Lung microvascular endothelial cell (primary cell): ENCODE measurements at places on chromosomes 12 and 14.
A peak's percentile ranks its signal among the peaks of the same experiment; 100 is the strongest.

GRCh38 chr14:101909371-101910096, 54.8 kb upstream of the DYNC1H1 start:
- DNase-seq: no peak

GRCh38 chr12:107580750-107581618, 104.6 kb upstream of the PWP1 start:
- peak; percentile 10 for DNase-seq

DNA sequence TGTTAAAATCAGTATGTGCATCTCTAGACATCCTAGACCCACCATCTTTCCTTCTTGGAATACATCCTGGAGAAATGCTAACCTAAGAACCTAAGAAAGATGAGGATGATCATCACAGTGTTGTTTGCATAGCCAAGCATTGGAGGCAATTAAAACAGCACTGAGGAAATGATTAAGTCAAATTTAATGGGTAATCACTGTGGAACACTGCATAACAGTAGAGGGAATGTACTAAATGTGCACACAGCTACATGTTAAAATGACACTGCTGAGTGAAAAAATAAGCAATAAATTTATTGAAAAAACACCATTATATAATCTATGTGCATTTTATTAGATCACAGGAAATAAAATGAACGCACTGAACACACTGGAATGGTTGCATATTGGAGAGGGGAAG, 987.1 kb upstream of the SEL1L start:
- DNase-seq: no peak

GRCh38 chr14:34713681-34714319, 593 bp downstream of the CFL2 start:
- peak; percentile 68 for DNase-seq

DNA sequence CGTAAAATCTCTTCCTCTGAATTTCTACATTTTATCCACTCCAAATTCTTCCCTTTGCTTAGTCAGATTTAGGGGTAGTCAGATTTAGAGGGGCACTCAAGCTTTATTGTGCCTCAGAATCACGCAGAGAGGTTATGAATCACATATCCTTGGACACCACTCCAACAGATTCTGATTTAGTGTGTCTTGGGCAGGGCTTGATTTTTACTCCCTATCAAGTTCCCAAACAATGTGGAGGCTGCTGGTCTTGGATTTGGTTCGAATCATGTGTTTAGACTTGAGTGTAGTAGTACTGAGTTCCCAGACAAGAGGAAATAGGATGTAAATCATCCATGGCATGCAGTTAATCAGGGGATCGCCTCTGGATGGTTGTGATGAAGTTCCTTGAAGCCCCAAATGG, 298.1 kb upstream of the CLEC14A start:
- no peak for DNase-seq

GRCh38 chr12:22874151-22874550, 249.2 kb downstream of the ETNK1 start:
- no peak for DNase-seq

GRCh38 chr12:106192659-106193393, 54.1 kb upstream of the NUAK1 start:
- no peak for DNase-seq

- DNase-seq: no peak
These were observed 4.9 kb downstream of the ATP5MC2 start for GRCh38 chr12:53670971-53671370.

DNA sequence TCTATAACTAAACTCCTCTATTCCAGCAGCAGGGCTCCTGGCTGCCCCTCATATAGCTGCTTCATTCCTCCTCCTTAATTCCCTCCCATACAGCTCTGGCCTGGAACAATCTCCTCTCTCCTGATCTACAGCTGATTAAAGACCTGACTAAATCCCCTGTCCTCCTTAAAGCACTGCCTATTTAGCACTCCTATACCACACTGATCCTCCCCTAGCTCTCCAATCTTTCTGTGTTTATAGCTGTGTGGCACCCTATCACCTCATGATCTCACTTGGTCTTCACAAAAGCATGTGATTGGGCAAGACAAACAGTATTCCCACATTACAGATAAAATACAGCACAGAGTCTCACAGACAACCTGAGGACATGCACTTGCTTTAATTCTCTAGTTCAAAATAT, 17.4 kb downstream of the FMNL3 start:
- no peak for DNase-seq

DNA sequence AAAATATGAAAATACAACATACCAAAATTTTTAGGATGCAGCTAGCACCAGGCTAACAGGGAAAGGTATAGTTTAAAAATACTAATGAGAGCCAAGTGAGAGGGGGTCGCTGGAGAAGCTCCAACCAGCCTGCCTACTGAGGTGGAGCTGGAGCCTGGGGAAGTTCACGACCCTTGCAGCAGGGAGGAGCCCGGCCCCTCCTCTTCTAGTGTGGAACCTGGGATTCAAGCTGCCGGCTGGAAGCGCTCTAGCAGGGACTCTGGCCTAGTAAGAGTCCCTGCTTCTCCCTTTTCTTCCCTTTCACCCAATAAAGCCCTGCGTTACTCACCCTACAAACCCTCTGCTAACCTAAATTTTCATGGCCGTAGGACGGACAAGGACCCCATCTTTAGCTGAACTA, 5.0 kb upstream of the KCNK13 start:
- no peak for DNase-seq

- no peak for DNase-seq
These were observed 15.5 kb downstream of the CDCA4 start for GRCh38 chr14:105005329-105005928.

DNA sequence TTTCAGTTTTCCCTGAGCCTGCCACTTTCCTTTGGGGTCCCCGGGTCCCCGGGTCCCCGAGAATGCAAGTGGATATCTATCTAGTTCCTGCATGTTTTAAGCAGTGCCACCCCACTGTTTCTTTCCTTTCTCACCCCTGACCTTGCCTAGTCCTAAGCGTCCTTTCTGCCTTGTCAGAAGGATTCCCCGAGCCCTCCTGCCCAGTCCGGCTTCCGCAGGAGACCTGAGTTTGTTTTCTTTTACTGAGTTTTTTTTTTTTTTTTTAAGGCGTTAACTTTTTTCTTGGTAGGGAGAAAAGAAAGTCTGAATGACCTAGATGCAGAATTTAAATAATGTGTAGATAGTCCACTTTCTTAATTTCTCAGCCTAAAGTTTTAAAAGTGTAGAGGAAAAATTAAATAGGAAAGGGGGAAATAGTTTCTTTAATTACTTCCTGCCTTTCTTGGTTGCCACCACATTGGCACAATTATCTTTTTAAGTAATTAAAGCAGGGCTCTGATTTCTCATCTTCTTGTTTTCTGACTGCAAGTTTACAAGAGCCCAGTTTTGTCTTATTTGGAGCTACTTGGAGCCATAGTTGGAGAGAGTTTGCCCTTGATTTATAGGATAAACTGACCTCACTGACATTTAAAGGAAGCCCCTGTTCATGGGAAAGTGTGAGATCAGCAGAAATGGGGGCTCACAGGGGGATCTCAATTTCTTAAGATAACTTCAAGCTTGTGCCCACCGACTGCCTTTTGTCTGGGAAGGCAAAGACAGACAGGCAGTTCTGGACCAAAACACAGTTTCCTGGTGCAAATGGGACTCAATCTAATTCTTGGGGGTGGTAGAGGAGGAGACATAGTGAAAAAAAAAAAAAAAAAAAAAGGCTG, 2.9 kb downstream of the PAX9 start:
- no peak for DNase-seq

DNA sequence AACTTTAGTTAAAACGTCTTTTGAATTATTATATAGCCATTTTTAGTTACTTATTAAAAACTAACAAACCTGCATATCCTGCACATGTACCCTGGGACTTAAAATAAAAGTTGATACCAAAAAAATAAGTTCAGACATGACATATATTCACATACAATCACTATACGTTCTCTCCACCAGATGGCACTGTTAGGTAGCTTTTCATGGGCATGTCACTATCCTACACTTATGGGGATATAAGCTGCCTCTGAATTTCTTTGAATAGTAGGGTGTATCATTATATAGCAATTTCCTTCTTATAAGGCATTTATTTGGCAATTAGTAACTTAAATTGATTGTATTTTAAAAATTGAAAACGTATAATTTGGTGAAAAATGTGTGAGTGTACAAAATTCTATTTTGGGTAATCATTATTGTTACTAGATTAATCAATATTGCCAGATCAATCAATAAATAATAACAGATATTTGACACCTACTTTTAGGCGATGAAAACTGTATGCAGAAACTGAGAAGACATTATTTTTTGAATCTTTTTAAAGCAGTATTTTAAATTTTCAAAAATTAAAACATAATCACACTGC, 31.8 kb upstream of the OR10A7 start:
- peak; percentile 85 for DNase-seq

- no peak for DNase-seq
These were observed 19.4 kb downstream of the KRT85 start for GRCh38 chr12:52347551-52348510.

DNA sequence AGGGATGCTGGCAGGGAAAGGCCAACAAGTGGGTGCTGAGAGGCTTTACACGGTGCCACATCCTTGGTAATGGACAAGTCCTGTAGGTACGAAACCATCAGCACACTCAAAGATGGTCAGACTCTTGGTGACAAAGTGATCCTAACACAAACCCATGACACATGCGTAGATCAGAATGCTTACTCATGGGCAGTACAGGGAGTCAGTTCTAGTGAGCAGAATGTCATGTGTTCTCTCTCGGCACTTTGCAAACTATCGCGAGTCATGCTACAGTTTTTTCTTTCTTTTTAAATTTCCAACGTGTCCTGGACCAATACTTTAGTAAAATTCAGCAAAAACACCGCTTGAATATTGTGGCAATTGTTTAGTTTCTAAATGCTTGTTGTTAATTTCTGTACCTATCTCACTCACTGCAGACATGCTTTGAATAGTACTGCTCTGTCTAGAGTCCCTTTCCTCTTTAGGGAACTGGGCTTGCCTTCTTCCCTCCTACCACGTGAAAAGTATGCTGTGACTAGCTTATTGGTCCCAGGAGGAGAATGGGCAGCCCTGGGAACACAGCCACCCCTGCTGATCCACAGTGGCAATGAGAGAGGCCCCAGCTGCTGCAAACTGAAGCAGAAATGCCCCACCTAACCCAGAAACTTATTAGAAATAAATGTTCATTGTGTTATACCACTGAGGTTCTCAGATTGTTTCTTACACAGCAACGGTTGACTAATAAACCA, 62.4 kb downstream of the UBR7 start:
- DNase-seq: peak; percentile 54

DNA sequence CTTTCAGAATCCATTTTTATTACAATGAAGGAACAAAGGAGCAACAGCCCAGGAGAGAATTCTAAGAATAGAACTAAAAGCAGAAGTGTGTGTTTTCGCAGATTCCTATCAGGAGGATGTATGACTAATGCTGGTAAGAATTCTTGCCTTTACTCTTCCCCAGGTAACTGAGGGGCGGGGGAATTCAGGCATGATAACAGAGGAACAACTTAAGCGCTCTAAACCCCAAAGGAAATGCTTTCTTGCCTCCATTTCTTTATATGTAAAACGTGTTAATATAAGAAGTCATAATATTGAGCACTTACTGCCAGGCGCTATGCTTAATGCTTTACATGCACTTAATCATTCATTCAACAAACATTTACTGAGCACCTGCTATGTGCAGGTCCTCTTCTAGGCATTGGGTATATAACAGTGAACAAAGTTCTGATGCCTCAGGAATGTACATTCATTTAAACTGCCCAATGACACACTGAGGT, 4.5 kb downstream of the HCAR1 start:
- DNase-seq: peak; percentile 67

DNA sequence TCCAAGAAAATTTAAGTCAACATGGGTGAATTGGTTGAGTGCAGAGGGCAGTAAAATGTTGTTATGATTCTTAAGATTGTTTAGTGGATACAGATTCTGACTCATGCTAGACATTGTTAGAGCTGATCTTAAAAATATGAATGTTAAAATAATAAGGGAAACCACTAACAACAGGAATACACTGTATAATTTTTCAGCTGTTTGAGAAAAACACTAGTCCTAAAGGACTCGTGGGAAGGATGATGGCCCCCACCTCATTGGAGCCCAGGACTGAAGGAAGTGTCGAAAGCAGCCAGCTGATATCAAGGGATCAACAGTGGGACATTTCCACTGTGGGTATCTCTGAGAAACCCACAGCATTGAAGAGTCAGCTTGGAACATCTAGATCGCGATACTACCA, 82.9 kb upstream of the SCAF11 start:
- DNase-seq: no peak

- DNase-seq: no peak
These were observed 6.0 kb downstream of the C2CD5 start for GRCh38 chr12:22538311-22538710.

DNA sequence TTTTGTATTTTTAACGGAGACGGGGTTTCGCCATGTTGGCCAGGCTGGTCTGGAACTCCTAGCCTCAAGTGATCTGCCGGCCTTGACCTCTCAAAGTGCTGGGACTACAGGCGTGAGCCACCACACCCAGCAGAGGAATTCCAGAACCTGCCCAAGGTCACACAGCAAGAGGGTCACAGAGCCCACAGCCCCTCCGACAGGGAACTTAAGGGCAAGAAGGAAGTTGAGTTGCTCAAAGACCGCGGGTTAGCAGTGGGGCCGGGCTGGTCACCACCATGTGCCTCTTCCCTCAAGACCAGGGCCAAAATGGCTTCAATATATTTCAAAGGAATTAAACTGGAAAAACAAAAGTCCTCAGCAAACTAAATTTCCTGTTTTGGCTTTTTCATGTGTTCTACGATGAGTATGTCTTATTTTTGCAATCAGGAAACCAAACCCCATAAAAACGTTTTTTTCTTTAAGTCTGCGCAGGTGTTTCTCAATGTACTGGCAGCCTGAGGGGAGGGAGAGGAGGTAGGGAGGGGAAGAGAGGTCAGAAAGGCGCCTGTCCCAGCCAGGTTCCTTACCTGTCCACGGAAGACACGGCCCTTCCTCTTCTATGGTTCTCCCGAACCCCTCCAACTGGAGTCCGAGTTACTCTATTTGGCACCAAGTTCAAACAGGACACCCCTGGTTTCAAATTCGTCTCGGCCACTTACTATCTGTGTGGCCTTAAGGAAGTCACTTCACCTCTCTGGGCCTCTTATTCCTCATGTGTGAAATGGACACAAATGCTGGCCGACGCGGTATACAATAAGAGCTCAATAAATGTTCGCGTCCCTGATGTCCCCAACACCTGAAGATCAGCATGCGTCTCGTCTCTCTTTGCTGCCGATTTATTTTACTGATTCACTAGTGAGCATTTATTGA, 778 bp downstream of the SLC8B1 start:
- DNase-seq: peak; percentile 12

GRCh38 chr14:35215110-35215813, 76.9 kb upstream of the PSMA6 start:
- peak; percentile 14 for DNase-seq

DNA sequence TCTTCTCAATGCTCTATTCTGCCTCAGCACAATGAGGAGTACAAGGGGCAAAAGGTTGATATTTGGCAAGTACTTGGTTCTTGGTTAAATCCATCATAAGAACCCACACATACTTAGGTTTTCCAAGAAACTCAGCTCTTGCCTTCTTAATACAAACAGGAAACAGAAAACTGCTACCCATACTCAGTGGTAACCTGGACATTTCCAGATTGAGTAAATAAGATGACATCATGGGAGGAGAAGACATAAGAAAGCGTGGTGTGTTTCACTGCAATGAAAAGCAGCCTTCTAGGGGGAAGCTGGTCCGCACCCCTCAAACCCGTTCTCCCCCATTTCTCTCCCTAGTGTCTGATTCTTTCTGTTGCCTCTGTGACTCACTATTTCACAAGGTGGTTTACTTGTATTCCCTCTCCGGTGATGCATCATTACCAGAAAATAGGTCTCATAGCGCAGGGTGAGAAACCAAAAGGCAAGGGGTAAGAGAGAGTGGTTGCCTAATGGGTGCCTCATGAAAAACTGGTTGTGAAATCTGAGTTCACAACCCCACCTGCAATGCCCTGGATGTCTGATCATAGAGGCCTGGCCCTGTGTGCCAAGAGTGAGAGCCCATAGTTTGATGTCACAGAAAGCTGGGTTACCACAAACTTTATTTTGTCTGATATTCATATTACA, 326.5 kb upstream of the TBX3 start:
- DNase-seq: no peak
